Kasumi-1 (cell line): ENCODE measurements at places on chromosomes 4 and X.

- no peak for DNase-seq
These were observed 55.0 kb upstream of the PACRGL start for GRCh38 chr4:20645236-20645635.

GRCh38 chr4:47359891-47360290 is 103.6 kb downstream of the COMMD8 start:
- no peak for DNase-seq

DNA sequence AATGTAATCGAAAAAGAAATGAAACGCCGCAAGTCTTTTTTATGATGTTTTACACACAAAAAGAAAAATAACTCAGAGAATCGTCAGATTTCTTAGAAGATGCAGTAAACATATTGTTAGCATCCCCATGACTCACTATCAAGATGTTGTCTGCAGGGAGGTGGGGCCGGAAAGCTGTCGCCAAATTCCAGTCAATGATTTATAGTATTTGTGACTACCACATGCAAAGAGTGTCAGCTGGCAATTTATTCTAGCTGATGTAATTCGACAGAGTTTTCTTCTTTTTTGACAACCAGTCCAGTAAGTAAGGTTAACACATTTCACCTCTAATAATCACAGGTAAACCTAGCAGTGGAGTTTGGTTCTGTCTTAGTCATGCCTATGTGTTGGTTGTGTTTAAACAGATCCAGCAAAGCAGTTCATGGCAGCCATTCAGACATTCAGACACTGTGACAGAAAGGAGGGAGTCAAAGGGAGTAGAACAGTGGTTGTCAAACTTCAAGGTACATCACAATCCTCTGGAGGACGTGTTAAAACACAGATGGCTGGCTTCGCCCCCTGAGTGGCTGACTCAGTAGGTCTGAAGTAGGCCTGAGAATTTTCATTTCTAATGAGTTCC is 19.8 kb upstream of the PPP1R2C start:
- no peak for DNase-seq

- DNase-seq: no peak
These were observed 198.7 kb downstream of the AFAP1 start for GRCh38 chr4:7740866-7741525.

- no peak for DNase-seq
These were observed 220.7 kb upstream of the CASK start for GRCh38 chrX:42143866-42144592.

GRCh38 chr4:144658903-144659302 is 12.9 kb downstream of the HHIP start:
- DNase-seq: peak; percentile 53

- DNase-seq: no peak
These were observed 17.7 kb downstream of the APELA start for GRCh38 chr4:164894702-164895101.

DNA sequence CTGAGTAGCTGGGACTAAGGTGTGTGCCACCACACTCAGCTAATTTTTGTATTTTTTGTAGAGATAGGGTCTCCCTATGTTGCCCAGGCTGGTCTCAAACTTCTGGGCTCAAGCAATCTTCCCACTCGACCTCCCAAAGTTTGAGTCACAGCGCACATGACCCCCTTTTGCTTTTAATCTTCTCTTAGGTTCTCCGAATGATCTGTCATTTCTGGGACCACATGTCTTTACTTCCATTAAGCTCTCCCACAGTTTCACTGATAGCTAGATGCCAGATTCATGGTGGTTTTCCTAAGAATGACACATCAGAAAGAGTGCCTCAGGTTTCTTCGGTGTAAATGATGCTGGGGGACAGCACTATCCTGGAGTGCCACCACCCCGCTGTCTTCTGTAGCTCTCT is 17.9 kb downstream of the PRKX start:
- no peak for DNase-seq

DNA sequence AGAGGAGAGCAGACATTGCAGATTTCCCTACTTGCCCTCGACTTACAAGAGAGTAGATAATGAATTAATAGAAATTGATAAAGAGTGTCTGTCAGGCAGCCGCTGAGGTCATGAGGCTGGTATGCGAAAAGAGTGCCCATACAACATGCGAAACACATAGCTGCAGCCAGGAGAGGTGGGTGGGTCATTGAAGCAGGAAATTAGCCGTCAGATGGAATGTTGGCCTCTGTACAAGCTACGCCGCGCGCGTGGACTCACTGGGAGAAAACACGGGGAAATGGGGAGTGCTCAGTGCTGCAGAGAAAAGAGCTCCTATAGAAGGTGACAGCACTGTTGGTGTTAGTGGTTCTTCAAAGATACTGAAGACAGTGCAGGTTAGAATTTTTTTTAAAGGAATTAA is 125.1 kb downstream of the RAPGEF2 start:
- no peak for DNase-seq

DNA sequence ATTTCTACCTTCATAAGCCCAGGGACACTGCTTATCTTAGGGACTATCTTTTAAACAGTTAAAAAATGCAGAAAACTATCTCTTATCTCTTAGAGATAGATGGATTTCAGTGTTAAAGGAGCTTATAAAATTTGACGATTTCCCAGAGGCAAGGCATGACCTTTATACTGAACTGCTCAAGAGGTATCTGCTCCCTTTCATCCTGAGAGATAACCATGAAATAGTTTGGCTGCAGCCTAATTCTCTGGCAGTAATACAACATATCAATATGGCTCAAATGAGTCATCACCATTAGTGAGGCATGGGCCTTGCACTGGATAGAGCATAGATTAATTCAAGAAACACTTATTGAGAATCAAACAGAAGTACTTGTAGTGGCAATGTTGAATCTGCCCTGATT is 348.2 kb upstream of the GRIA3 start:
- no peak for DNase-seq

DNA sequence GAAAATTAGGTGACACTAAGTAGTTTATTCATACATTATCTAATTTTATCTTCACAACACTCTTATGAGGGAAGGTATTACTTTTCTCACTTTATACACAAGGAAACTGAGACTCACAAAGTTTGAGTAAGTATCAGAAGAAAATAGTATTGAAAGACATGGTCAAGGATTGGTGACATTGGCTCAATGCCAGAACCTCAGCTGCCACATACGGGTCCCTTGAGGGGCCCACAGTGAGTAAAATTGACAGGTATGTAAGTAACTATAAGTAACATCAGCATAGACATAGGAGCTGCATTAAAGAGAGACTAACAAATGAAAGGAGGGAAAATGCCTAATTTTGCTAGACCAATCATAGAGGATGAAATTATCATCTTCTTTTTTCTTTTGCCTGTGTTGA is 134.1 kb downstream of the COX18 start:
- DNase-seq: no peak

GRCh38 chrX:108438110-108438623 is at the start of gene COL4A6:
TSS of gene COL4A6 (minus strand) at chrX:108438422. CDS start at chrX:108438196, 226 bp downstream.
- DNase-seq: no peak

DNA sequence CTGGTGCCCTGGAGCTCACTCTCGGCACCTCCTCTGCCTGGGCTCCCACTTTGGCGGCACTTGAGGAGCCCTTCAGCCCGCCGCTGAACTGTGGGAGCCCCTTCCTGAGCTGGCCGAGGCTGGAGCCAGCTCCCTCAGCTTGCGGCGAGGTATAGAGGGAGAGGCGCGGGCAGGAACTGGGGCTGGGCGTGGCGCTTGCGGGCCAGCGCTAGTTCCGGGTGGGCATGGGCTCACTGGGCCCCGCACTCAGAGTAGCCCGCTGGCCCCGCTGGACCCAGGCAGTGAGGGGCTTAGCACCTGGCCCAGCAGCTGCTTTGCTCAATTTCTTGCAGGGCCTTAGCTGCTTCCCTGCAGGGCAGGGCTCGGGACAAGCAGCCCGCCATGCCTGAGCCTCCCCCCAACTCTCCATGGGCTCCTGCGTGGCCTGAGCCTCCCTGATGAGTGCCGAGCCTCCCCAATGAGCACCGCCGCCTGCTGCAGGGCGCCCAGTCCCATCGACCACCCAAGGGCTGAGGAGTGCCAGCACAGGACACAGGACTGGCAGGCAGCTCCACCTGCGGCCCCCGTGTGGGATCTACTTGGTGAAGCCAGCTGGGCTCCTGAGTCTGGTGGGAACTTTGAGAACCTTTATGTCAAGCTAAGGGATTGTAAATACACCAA is 26.7 kb upstream of the FAM90A26 start:
- DNase-seq: no peak

- no peak for DNase-seq
These were observed 2.9 kb downstream of the TBL1X start for GRCh38 chrX:9467751-9468150.

- peak; percentile 51 for DNase-seq
These were observed 53.3 kb upstream of the LNX1 start for GRCh38 chr4:53644607-53645006.

DNA sequence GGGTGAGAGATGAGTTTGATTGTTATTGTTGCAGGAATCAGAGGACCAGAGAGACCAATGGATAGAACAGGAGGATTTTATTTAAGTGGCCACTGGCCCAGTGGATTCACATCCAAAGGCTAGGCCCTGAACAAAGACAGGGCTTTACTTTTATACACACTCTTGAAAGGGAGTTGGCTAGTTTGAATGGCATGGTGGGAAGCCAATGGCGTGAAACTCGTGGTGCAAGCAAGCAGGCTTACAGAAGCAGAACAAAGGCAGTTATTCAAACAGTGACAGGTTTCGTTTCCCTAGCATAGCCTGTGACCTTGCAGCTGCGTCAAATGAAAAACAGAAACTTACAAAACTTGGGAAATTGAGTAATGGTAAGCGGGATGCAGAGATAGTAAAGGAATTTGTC is 110.2 kb upstream of the PRDX4 start:
- DNase-seq: no peak

GRCh38 chr4:112277705-112278448 is 7.8 kb downstream of the TIFA start:
- no peak for DNase-seq

DNA sequence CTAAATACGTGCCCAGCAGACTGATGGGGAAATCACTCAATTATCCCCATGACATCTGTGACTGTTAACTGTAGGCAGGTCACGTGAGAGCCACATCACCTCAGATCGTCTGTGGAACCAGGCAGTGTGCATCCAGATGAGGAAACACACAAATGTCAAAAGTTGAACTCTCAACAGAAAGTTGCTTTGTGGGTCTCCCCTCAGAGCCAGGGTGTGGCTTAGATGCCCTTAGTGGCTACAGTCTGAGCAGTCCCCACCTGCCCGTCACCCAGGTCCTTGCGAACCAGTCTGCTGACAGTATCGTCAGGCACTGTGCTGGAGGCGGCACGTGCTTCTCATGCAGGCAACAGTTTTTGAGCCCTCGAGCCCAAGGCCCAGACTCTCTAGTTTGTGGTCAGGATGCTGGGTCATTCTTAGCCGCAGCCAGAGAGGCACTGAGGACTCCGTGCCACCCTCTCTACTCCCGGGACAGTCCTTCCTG is 10.8 kb downstream of the TMEM187 start:
- no peak for DNase-seq

GRCh38 chrX:45774961-45775360 is 574.3 kb upstream of the DIPK2B start:
- DNase-seq: no peak

DNA sequence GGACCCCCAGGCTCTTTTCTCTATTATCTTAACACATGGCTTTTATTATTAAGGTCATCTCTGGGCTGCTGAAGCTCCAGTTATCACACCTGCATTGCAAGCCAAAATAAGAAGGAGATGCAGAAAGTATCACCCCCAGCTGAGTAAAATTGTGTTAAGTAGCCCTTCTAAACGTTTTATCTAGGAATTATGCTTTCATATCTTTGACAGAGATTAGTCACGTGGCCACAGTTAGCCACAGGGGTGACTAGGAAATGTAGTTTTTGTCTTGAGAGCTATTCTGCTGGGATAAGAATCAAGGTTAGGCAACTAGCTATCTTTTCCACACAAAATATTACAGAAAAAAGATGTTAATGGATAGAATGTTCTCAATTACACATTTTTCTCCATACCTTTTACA is 102.1 kb downstream of the ANXA3 start:
- DNase-seq: peak; percentile 62

GRCh38 chr4:94304365-94304971 is 38.2 kb downstream of the HPGDS start:
- DNase-seq: peak; percentile 70

- DNase-seq: peak; percentile 0
These were observed 426.7 kb upstream of the ARX start for GRCh38 chrX:25442499-25442898.

DNA sequence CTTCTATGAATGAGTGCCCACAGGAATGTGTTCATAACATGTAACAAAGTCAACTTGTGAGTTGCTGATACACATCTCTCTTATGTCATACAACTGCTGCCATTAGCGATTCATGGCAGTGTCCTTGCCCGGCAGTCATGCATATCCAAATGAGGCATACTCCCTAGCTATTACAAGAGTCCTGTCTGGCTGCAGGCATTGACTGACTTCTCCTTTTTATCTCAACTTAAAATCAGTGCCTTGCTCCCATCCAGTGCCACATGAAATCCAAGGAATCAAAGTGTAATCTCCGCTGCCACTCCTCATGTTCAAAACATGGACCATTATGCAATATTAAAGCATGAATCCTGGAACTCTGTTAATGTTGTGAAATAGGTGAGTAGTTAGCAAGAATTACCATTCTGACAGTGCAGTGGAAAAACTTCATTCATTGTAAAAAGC is 348.9 kb upstream of the FTHL17 start:
- DNase-seq: no peak

DNA sequence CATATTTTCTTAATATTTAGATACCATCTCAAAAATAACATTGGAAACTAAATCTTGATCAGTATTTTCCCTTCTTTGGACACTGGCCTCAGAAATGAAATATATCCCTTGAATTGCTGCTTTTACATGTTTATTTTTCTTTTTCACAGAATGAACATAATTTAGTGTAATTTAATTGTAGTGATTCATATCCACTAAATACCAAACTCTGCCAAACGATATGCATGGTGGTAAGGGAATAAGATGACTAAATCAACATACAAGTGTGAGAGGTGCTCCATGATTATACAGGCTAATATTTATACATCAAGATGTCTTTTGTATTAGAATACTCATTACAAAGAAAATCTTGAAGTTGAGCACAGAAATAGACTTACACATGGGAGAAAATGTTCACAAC is 216.8 kb upstream of the PACRGL start:
- no peak for DNase-seq

GRCh38 chr4:133151341-133151690 is 2.2 kb downstream of the PCDH10 start:
- no peak for DNase-seq

- no peak for DNase-seq
These were observed 1.5 kb upstream of the EIF4E start for GRCh38 chr4:98930311-98930865.

GRCh38 chr4:141884070-141884469 is 247.7 kb downstream of the IL15 start:
- DNase-seq: no peak

DNA sequence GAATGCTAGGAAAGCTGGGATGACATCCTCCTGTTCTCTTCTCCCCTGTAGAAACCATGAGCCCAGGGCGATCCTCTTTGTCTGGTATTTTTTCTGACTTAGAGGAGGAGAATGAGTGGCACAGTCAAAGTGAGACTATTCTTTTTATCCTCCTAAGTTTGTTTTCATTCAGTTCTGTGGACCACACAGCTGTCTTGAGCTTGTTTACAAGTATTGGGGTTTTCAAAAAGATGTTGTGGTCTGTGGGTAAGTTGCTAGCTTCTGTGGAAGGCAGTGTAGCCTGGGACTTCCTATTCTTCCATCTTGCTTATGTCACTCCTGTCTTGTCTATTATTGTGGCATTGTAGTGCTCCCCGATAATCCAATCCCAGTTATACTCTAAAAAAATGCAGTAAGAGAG is 223.0 kb downstream of the PAPSS1 start:
- no peak for DNase-seq
